ENCODE measurements at places on chromosomes 12 and 14.

GRCh38 chr12:30882706-30883105 is 43.8 kb upstream of the TSPAN11 start:
- no peak for DNase-seq

- DNase-seq = no peak
Observed at GRCh38 chr12:124938587-124938986, 24.1 kb upstream of the UBC start.

- no peak for DNase-seq
Observed at GRCh38 chr14:54001189-54001878, 44.7 kb upstream of the BMP4 start.

GRCh38 chr14:90509403-90509802 is 112.6 kb downstream of the CALM1 start:
- no peak for DNase-seq

DNA sequence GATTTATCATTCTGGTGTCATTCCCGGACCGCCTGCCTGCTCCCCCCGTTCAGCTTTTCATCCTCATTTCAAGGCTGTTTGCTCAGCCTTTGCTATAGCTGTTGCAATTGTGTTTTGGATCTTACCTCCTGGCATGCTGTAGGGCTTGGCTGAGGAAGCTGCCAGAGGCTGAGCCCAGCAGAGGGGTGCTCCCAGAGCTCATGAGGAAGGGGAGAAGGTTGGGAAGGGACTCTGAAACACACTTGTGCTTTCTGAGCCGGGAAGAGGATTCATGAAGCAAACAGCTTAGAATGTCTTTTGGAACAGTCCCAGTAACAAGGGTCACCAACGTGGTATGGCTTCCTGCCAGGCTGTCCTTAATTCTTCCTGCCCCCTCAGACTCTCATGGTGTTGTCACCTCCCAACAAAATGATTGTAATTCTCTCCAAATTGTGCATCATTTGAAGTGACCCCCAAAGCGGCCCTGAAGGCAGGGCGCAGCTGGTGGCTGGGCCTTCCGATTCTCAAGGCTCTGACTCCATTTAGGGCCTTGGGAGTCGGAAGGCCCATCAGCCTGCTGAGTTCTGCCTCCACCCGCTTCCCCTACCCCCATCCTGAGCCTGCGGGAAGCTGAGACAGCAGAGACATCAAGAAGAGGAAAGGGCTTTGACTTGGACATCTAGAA is 111.9 kb upstream of the ARHGAP5 start:
- no peak for DNase-seq

GRCh38 chr14:76597387-76597786 is 163.9 kb upstream of the VASH1 start:
- no peak for DNase-seq

DNA sequence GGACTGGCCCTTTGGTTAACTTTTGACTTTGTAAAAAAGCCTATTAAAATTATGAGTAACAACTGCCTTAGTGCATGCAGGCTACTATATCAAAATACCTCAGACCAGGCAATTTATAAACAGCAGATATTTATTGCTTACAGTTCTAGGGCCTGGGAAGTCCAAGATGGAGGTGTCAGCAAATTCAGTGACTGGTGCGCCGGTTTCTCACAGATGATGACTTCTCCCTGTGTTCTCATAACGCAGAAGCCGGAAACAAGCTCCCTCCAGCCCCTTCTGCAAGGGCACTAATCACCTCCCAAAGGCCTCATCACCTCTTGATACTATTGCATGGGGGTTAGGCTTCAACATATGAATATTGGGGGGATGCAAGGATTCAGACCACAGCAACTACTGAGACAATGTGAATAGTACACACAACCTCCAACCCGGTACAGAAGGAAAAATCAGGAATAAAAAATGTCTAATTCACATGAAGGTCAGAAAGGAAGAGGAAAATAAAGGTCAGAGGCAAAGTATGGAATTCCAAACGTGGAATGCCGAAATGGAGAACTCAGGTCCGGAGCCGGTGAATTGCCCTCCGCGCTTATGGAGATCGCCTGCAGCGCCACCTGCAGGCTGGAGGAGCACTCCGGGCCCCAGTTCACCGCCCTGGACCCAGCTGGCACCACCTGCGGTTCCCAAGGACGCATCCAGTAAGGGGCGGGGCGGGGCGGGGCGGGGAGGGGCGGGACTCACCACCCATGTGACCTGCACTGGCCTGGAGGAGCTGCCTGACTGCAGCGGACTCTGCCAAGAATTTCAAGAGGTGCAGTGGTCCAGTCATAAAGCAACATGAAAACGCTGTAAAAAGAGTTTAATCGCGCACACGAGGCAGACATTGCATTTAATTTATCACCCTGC is 203.4 kb downstream of the KIF26A start:
- DNase-seq = no peak

- no peak for DNase-seq
Observed at GRCh38 chr14:76772300-76773187, 11.3 kb downstream of the VASH1 start.

GRCh38 chr12:9843407-9843806 is 16.1 kb downstream of the KLRF1 start:
- no peak for DNase-seq
